IgD-negative memory B cell (primary cell): ENCODE measurements at places on chromosomes 7 and 10. TPM values are rescaled to one million over a fixed set of nuclear protein-coding genes. Genes with fewer than 3 reads are reported as not detected.

HIBADH gene
- polyA plus RNA-seq, result 22.3 TPM

CYP17A1 gene
- polyA plus RNA-seq, result 0.09 TPM

FERD3L gene
- polyA plus RNA-seq, result not detected

OR2A42 gene
- not detected for polyA plus RNA-seq

BICC1 gene
- polyA plus RNA-seq, result not detected
